ENCODE measurements at places on chromosomes 1 and 21. TPM values are rescaled to one million over a fixed set of nuclear protein-coding genes. Genes with fewer than 3 reads are reported as not detected.

BARHL2 gene
- not detected for total RNA-seq

TENT5C gene
- 6.8 TPM for total RNA-seq

CR1L gene
- total RNA-seq = not detected

RAP1GAP gene
- total RNA-seq = 0.84 TPM

C1orf87 gene
- total RNA-seq = 0.51 TPM

CYP4X1 gene
- total RNA-seq = 16.3 TPM

IRF6 gene
- total RNA-seq = 3.8 TPM

ATP1A4 gene
- 0.19 TPM for total RNA-seq
